Activated CD4-positive, alpha-beta T cell treated with anti-CD3 and anti-CD28 coated beads, Interleukin-2, amount 50 U/mL, for 16 hours (primary cell): ENCODE measurements at places on chromosomes 16 and 17.

DNA sequence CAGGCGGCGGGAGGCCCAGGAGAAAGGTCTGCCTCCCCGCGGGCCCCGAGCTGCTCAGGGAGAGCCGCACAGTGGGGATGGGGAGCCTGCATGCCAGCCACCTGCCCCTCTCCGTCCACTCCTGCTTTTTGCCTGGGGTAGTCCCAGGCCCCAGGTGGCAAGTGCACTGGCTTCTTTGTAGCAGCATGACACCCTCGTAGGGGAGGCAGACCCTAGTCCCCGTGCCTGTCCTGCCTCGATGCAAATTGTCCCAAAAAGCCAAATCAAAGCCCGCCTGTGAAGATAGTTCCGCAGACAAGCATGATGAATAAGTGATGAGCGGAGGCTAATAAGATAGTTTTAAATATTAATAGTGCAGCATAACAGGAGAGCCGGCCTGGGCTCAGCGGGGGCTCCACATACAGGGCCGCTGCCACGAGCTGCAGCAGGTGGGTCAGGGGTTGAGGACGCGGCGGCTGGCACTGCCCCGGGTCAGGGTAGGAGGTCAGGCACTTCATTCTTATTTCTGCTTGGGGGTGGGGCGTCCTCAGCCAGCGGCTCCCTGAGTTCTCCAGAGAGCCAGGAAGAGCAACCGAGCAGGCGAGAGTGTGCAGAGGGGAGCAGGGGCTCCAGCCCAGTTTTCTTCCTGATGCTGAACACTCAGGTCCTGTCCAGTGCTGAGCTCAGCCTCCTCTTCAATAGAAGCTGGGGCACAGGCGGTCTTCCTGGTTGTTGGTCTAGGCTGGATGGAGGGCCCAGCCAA lies 26.8 kb downstream of the GINS2 start:
- DNase-seq: no peak

DNA sequence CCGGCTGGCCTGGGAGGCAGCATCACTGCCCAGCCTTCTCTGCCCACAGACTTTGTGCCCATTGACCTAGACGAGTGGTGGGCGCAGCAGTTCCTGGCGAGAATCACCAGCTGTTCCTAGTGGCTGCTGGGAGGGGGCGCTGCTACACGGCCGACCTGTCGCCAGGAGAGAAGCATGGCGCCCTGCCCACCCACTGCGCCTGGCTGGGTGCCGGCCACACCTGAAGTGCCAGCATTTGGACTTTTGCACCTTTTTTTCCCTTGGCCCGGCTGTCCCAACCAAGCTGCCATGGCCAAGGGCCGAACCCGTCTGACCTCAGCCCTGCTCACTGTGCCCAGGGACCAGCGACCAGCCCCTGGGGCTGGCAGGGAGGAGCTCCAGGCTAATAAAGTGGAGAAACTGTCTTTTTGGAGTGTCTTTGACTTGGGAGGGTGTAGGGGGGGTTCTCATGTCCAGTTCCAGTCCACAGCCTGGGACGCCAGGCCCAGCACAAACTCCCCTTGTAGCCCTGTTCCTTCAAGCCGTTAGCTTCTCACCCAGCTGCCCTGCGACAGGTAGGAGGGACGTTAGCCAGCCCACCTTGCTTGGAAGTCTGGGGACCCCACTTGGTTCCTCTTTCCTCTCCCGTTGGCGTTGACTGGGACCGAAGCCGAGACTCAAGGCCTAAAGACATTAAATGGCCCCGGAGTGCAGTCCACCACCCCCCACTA lies 939 bp upstream of the WDR90 start:
- peak; percentile 70 for DNase-seq

GRCh38 chr16:50371936-50372595 lies 3.3 kb upstream of the BRD7 start:
- no peak for DNase-seq

- DNase-seq: no peak
Measured at GRCh38 chr16:85715169-85716021, 26.6 kb upstream of the GINS2 start.

DNA sequence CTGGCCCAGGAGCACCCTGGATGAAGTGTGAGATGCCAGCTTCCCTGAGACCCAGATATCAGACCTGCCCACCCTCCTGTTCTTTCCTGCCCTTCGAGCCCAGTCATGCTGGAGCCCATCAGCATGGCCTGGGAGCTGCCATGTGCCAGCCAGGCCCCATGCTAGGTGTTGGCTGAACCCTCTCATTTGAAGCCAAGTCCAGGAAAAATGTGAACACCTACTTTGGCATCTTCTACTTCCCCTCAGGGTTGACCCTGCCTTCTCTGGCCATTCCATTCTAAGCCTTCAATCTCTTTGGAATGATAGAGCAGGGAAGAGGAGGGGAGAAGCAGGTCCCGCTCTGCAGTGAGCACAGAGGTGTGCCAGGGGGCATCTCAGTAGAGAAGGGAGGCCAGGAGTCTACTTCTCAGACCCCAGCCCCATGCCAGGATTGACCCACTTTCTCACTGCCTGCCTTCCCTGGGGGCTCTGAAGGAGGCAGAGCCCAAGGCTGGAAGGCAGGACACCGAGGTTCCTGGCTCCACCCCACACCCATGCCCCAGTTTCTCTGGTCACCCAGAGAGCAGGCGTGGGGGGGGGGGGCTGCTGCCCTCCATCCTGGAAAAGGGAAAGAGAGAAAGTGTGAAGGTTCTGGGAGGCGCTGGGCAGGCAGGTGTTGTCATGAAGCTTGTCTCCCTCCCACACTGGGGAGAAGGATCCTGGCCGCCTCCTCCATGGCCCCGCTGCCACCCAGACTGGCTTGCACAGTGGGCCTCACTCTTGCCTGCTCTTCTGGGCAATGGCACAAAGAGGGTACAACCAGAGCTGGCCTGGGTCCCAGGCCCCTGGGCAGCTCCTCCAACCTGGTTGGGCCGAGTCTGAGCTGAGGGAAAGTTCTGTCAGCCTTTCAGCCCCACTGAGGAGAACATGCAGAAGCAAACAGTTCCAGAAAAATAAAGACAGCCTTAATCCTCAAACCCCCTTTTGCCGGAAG lies 9.3 kb downstream of the HDAC5 start:
- DNase-seq: no peak
